Renal pelvis (tissue), 12 donors: ENCODE measurements at places on chromosomes 6 and 20. TPM values are rescaled to one million over a fixed set of nuclear protein-coding genes. Genes with fewer than 3 reads are reported as not detected.

DNA sequence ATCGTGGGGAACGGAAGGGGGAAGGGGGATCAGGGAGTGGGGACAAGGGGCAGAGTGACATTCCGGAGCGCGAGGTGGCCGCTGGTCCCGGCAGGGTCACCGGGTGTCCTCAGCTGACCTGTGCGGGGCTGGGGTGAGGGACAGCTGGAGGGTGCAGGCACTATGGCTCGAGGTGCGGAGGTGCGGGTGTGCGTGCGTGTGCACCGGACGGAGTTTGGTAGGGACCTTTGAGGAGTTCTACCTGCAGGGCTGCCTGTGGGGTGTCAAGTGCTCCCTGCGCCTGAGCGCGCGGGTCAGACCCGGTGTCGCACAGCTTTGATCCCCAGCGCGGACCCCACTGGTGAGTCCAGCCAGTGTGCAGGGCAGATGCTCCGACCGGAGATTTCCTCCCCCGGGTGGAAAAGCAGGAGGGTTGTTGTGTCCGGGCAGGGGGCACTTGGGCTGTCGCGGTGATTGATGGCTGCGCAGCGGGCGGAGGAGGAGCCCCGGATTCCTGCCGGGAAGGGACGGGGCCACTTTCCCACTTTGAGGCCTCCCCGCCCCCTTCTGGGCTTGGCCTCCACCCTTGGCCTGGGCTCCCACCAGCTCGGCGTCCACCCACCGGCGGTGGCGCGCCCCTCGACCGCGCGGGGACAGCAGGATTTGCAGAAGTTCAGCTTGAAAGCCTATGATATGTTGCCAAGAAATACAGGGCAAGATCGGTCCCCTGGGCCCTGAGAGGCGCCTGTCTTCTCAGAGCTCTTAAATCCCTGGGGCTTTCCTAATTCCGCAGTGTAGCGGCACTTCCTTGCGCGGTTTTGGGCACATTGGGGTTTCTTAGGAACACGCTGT is 658 bp downstream of the RIN2 start:
- DNase-seq, result peak; percentile 79

GRCh38 chr20:57410398-57410920 is 19.3 kb downstream of the RBM38 start:
- DNase-seq, result no peak

- DNase-seq, result no peak
Observed at GRCh38 chr6:21664314-21665109, 71.0 kb downstream of the SOX4 start.

DNA sequence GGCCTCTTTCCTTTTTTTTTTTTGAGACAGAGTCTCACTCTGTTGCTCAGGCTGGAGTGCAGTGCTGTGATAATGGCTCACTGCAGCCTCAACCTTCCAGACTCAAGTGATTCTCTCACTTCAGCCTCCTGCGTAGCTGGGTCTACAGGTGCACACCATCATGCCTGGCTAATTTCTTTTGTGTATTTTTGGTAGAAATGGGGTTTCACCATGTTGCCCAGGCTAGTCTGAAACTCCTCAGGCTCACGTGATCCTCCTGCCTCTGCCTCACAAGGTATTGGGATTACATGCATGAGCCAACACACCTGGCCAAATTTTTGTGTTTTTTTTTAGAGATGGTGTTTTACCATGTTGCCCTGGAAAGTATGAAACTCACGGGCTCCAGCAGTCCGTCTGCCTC is 29.3 kb downstream of the SRC start:
- DNase-seq, result no peak

GRCh38 chr6:28807682-28808280 is 116.0 kb downstream of the TRIM27 start:
- no peak for DNase-seq

DNA sequence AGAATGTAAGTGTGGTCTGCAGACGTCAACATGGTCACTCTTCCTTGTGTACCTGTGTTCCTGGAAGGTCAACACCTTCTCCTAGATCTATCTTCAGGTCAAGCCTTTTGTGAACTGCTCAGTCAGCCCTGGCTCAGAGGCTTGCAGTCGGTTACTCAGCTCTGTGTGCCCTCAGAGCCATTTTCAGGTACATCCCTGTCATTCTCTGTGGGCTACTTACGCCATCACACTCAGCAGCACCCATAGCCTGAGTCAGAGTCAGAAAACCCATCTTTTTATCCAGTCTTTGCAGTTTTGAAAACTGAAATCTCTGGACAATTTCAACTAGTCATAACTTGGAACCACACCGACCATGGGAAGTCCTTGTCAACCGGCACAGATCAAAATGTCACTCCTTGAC is 35.3 kb downstream of the TGM3 start:
- DNase-seq, result no peak

GRCh38 chr6:40162074-40162473 is 227.8 kb upstream of the MOCS1 start:
- no peak for DNase-seq

DNA sequence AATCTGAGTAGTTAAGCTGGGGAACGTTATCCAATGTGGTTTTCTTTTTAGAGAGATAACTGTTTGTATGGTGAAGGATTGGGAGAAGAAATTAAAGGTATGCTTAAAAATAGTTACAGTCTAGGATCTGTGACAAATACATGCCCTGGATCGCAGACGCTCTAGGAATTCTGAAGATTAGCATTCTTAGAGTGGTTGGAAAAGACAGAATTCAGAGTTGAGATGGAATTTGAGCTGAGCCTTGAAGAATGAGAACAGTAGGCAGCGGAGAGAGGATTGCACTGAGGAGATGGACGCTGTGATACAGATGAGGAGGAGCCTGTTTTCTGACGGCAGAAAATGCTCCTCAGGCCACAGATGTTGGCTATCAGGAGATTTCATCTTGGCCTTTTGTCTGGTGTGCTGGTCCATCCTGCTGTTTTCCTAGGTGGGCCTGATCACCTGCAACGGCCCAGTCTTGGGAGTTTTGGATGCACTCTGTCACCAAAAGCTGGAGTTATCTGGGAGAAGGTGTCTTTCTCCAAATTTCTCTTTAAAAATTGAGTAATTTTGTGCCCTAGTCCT is 48.3 kb upstream of the KIF25 start:
- no peak for DNase-seq

GRCh38 chr6:714100-714499 is 21.2 kb upstream of the EXOC2 start:
- DNase-seq, result no peak

The OTOR gene
- not detected for polyA plus RNA-seq

The PRKN gene
- polyA plus RNA-seq, result 12.0 TPM
